SK-N-SH (cell line): ENCODE measurements at places on chromosomes 11 and 22. TPM values are rescaled to one million over a fixed set of nuclear protein-coding genes. Genes with fewer than 3 reads are reported as not detected.

- no peak overlapping the region for H3K27ac ChIP-seq
- no peaks in the 10 kb centered on the region for H3K27me3 ChIP-seq
- no peaks in the 10 kb centered on the region for H3K4me1 ChIP-seq
- no peak overlapping the region for H3K4me3 ChIP-seq
- no peaks in the 10 kb centered on the region for H3K36me3 ChIP-seq
Observed at GRCh38 chr11:92739041-92739440, 230.4 kb upstream of the MTNR1B start.

DNA sequence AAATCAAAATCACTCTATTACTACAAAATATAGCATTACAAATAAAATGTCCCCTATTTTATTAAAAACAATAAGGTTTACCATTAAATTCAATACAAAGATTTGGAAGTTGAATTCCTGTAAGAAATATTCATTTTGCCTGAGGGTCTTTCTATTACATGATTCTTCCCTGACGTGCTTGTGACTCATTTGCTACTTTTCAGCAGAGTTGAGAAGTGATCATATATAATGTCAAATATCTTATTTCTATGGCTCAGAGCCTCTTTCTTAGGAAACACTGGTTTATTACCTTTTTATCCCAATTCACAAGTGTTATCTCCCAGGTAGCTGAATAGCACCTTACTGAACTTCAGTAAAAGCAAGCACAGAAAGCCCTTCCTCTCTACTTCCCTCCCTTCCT, 65.2 kb upstream of the CNTN5 start:
- DNase-seq, result no peak
- H3K36me3 ChIP-seq, result no peaks in the 10 kb centered on the region
- H3K27me3 ChIP-seq, result no peaks in the 10 kb centered on the region

- H3K4me3 ChIP-seq, result no peak overlapping the region
- no peaks in the 10 kb centered on the region for H3K36me3 ChIP-seq
- no peaks in the 10 kb centered on the region for H3K4me1 ChIP-seq
- peak; percentile 22 for DNase-seq
Observed at GRCh38 chr11:73227571-73228211, 9.6 kb downstream of the P2RY2 start.

- no peaks in the 10 kb centered on the region for H3K27me3 ChIP-seq
- no peaks in the 10 kb centered on the region; the same call in 1 of the 2 replicates for H3K4me1 ChIP-seq
- DNase-seq, result peak; percentile 87
- no peak overlapping the region for H3K4me3 ChIP-seq
Observed at GRCh38 chr11:18727479-18728236, 1.7 kb upstream of the IGSF22 start.

DNA sequence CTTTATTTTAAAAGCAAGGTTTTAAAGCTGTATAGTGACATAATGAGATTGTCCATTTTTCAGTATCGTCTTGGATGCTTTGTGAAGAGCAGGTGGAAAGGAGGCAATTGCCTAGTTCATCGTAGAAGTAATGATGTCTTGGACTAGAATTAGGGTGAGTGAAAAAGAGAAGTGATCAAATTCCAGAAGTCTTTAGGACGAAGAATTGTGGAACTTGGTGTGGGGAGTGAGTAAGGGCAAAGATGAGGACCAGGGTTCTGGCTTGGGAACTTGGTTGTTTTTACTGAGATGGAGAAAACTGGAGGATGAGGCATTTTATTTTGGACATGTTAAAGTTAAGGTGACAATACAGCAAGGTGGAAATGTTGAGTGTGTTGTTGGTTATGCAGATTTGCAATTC, 1.2 kb downstream of the ILK start:
- H3K27me3 ChIP-seq, result no peaks in the 10 kb centered on the region
- peaks cover 26% of the 10 kb centered on the region for H3K4me1 ChIP-seq
- H3K27ac ChIP-seq, result peak overlapping the region; percentile 79
- H3K36me3 ChIP-seq, result peaks cover 27% of the 10 kb centered on the region
- peak overlapping the region; percentile 95 for H3K4me3 ChIP-seq

GRCh38 chr11:123822599-123822998, 16.4 kb upstream of the OR6M1 start:
- no peak overlapping the region for H3K4me3 ChIP-seq
- no peak overlapping the region for H3K27ac ChIP-seq
- peaks cover 5% of the 10 kb centered on the region; the same call in 1 of the 2 replicates for H3K27me3 ChIP-seq
- DNase-seq, result no peak

DNA sequence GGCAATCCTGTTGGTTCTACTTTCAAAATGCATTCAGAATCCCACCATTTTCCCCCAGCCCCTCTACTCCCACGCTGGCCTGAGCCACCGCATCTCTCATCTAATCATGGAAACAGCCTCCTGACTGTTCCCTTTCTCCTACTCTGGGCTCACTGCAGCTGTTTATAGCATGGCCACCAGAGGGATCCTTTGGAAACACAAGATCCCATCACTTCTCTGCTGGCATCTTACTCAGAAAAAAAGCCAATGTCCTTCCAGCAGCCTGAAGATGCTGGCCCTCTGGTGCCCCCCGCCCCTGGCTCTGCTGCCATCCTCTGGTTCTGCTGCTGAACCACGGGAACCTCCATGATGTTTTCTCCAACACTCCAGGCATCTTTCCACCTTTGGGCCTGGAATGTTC, 11.1 kb downstream of the MS4A8 start:
- no peaks in the 10 kb centered on the region for H3K4me1 ChIP-seq
- H3K27me3 ChIP-seq, result peaks cover 10% of the 10 kb centered on the region
- no peak overlapping the region for H3K4me3 ChIP-seq
- DNase-seq, result no peak
- H3K36me3 ChIP-seq, result no peaks in the 10 kb centered on the region

- no peak overlapping the region for H3K4me3 ChIP-seq
- H3K4me1 ChIP-seq, result no peaks in the 10 kb centered on the region
- H3K27ac ChIP-seq, result no peak overlapping the region
- no peaks in the 10 kb centered on the region for H3K27me3 ChIP-seq
Observed at GRCh38 chr11:43825217-43825816, 55.3 kb upstream of the ALKBH3 start.

GRCh38 chr11:128948583-128948982, 5.9 kb upstream of the TP53AIP1 start:
- no peak overlapping the region for H3K27ac ChIP-seq
- H3K27me3 ChIP-seq, result no peaks in the 10 kb centered on the region
- no peaks in the 10 kb centered on the region for H3K4me1 ChIP-seq
- no peak for DNase-seq
- no peak overlapping the region for H3K4me3 ChIP-seq

- H3K4me3 ChIP-seq, result no peak overlapping the region
Observed at GRCh38 chr11:3121416-3121815, 43.7 kb downstream of the OSBPL5 start.

DNA sequence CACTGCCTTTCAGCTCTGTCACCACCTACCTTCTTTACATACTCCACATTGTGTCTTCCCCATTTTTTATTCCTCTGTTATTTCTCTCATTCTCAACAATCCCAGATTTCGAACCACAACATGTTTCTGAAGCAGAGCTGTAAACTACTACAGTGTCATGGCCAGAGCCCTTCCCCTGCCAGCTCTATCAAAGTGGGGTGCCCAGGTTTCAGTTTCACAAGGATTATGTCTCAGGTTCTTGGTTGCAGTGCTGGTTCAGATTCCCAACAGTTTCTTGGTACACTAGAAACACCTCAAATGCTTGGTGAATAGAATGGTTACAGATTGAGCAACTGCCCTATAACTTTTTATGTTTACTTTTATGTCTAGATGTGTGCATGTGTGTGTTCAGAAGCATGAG, 172.7 kb upstream of the MTNR1B start:
- no peak overlapping the region for H3K4me3 ChIP-seq
- no peaks in the 10 kb centered on the region for H3K36me3 ChIP-seq
- no peak for DNase-seq
- H3K27ac ChIP-seq, result no peak overlapping the region
- no peaks in the 10 kb centered on the region for H3K4me1 ChIP-seq

- H3K4me3 ChIP-seq, result no peak overlapping the region
- H3K36me3 ChIP-seq, result no peaks in the 10 kb centered on the region
- H3K4me1 ChIP-seq, result peaks cover 2% of the 10 kb centered on the region; the same call in 1 of the 2 replicates
- no peak overlapping the region for H3K27ac ChIP-seq
Observed at GRCh38 chr22:45058622-45058912, 48.8 kb upstream of the PHF21B start.

- no peak overlapping the region for H3K27ac ChIP-seq
- DNase-seq, result no peak
- H3K27me3 ChIP-seq, result no peaks in the 10 kb centered on the region; the same call in 1 of the 2 replicates
- no peaks in the 10 kb centered on the region for H3K4me1 ChIP-seq
- no peaks in the 10 kb centered on the region for H3K36me3 ChIP-seq
- no peak overlapping the region for H3K4me3 ChIP-seq
Observed at GRCh38 chr11:57896361-57897145, 127.1 kb upstream of the OR9Q1 start.

GRCh38 chr11:76753449-76753848, 29.7 kb upstream of the TSKU start:
- no peaks in the 10 kb centered on the region for H3K36me3 ChIP-seq
- no peak overlapping the region for H3K4me3 ChIP-seq
- no peak overlapping the region for H3K27ac ChIP-seq
- no peaks in the 10 kb centered on the region; the same call in 1 of the 2 replicates for H3K27me3 ChIP-seq

- no peak overlapping the region for H3K4me3 ChIP-seq
- peaks cover 32% of the 10 kb centered on the region for H3K36me3 ChIP-seq
- no peak overlapping the region for H3K27ac ChIP-seq
- no peaks in the 10 kb centered on the region for H3K27me3 ChIP-seq
- H3K4me1 ChIP-seq, result no peaks in the 10 kb centered on the region
Observed at GRCh38 chr22:31836010-31836409, 82.2 kb downstream of the DEPDC5 start.

DNA sequence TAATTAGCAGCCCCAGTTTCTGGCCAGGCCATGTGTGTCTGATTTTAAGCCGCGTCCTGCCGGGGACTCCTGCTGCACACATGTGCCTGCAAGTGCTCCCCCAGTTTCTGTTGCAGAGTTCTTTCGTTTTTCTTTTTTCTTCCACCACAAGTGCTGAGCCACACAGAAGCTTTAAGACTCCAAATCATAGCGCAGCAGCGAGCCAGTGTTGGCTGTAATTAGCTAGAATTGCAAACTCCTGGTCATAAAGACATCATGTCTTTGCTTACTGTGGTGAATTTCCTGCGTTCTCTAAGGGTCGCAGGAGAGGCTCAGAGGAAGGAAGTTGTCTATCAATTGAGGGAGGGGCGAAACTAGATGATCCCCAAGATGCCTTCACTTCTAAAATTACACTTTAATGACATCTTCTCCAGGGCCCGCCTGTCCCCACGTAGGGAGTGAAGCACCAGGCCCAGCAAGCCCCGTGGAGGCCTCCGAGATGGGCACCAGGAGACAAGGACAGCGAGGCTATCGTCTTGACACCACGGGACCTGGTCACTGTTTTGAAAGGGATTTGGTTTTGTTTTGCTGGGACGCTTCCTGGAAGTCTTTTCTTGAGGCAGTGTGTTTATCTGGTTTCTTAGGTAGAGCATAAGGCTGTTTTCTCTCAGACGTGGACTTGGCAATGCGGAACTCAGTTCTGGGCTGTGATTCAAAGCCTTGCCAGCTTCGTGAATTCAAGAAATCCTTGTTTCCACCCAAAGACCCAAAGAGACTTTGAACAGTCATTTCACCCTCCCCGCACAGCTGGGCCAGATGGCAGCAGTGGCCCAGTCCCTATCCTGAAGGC, 71.8 kb downstream of the UBASH3B start:
- H3K4me1 ChIP-seq, result peaks cover 10% of the 10 kb centered on the region; the same call in 1 of the 2 replicates
- no peaks in the 10 kb centered on the region for H3K36me3 ChIP-seq
- H3K4me3 ChIP-seq, result no peak overlapping the region

DNA sequence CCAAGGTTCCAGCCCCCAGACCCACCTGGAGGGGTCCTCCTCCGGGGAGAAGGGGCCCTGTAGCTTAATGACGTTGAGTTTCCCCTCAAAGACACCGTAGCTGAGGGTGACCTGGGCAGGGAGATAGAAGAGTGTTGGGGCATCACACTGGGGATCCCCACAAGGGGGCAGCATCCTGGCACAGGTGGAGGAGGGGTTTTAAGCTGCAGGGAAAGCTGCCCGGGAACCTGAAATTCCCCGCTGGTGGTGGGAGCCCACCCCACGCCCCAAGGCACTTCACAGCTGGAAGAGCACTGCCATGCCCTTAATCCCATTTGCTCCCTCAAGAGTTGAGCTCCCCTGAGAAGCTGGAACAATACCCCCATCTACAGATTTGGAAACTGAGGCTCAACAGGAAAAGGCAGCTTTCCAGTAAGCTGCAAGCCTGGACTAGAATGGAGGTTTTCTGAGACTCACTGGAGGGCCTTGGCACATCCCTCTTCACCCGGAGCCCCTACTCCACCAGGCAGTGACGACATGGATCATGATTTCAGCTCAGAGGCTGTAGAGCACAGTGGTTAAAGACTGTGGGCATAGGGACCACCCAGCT, 13.7 kb downstream of the MFNG start:
- H3K4me1 ChIP-seq, result no peaks in the 10 kb centered on the region; the same call in 1 of the 2 replicates
- peak; percentile 75 for DNase-seq
- no peak overlapping the region for H3K27ac ChIP-seq
- no peaks in the 10 kb centered on the region for H3K36me3 ChIP-seq
- no peak overlapping the region for H3K4me3 ChIP-seq

DNA sequence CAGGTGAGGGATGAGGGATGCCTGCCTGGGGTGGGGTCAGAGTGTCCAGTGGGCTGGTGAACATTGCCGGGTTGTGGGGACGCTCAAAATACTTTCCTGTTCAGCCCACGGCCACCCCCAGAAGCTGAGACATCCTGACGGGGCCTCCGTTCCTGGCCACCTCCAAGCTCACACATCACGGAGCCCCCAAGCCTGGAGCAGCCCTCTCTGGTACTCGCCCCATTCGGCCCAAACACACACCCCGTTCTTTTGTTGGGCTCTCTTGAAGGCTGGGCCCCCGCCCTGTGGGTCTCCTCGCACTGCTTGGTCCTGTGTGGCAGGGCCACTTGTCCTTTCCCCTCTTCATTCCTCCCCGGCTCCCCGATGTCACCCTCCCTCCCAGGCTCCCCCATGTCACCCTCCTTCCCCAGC, 442.6 kb downstream of the TBC1D22A start:
- no peaks in the 10 kb centered on the region for H3K36me3 ChIP-seq
- H3K4me1 ChIP-seq, result no peaks in the 10 kb centered on the region
- H3K4me3 ChIP-seq, result no peak overlapping the region

- DNase-seq, result no peak
- no peak overlapping the region for H3K27ac ChIP-seq
- 0 out of 2 replicates have a peak, but pooled peaks cover 8% of the 10 kb centered on the region for H3K27me3 ChIP-seq
- H3K36me3 ChIP-seq, result no peaks in the 10 kb centered on the region
Observed at GRCh38 chr11:57368106-57368844, 12.7 kb downstream of the PRG3 start.

DNA sequence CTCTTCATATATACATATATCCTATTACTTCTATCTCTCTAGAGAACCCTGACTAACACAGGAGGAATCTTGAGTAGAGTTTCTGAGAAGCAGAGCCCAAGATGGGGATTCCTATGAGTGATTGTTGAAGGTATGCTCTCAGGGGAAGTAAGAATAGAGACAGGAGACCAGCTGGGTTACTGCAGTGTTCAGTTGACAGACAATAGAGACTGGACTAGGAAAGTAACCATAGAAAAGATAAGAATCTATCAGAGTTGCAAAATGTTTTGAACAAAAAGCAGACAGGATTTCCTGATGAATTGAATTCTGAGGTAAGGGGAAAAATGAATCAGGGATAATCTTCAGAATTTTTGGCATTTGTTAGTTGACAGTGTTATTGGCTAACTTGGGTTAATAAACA, 54.4 kb downstream of the SLC17A6 start:
- H3K36me3 ChIP-seq, result no peaks in the 10 kb centered on the region
- no peak for DNase-seq
- H3K4me1 ChIP-seq, result no peaks in the 10 kb centered on the region; the same call in 1 of the 2 replicates
- no peak overlapping the region for H3K27ac ChIP-seq
- H3K27me3 ChIP-seq, result no peaks in the 10 kb centered on the region

- DNase-seq, result no peak
- no peaks in the 10 kb centered on the region for H3K36me3 ChIP-seq
- no peaks in the 10 kb centered on the region for H3K27me3 ChIP-seq
- no peaks in the 10 kb centered on the region for H3K4me1 ChIP-seq
Observed at GRCh38 chr11:95660038-95660437, 129.5 kb downstream of the FAM76B start.

The OR2AG1 gene
- not detected in 2 replicates for polyA plus RNA-seq

The JAML gene
- polyA plus RNA-seq, result not detected in 2 replicates

The KRTAP5-8 gene
- polyA plus RNA-seq, result 0.06 TPM in 1 of 2 replicates, not detected in the other

The TMEM121B gene
- 0.08 and 0.13 TPM in 2 replicates for polyA plus RNA-seq

The FXYD2 gene
- not detected in 2 replicates for polyA plus RNA-seq

The ARHGAP20 gene
- polyA plus RNA-seq, result 0.76 and 0.78 TPM in 2 replicates
